ENCODE measurements at places on chromosomes 12 and 14.

DNA sequence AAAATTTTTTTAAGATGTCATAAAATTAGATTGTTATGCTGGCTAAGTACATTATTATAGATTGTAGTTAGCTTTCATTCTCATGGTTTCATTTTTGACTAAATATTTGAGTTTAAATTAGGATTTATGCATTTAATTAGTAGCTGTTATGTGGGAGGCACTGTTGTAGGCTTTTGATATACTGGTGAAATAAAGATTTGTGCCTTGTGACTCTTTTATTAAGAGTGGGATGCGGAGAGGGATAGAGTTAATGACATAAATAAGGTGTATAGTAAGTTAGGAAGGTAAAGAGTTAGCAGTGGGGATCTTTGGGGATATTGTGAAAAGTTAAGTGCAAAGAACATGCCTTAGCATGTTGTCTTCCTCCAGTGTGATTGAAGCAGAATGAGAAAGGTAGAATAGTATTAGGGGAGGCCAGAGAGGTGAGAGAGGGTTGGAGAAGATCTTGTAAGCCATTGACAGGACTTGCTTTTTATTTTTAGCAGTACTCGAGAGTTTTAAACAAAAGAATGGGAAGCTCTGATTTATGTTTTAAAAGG, 8.8 kb downstream of the ARHGAP5 start:
- DNase-seq: no peak

DNA sequence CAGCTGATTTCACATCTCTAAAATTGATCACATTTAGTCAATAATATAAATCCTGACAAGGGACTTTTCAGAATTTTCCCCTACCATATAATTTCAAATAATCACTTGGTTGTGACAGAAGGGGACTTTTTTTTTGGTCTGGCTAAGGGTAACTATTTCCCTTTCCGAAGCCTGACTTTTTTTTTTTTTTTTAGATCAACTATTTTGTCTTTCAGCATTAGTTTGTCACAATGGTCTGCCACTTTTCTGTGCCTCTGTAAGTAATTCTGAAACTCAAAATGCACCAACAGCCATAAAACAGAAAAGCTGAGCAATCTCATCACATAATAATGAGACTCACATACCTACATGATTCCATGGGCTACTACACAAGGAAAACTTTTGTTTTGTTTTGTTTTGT, 266.4 kb downstream of the SSPN start:
- no peak for DNase-seq

DNA sequence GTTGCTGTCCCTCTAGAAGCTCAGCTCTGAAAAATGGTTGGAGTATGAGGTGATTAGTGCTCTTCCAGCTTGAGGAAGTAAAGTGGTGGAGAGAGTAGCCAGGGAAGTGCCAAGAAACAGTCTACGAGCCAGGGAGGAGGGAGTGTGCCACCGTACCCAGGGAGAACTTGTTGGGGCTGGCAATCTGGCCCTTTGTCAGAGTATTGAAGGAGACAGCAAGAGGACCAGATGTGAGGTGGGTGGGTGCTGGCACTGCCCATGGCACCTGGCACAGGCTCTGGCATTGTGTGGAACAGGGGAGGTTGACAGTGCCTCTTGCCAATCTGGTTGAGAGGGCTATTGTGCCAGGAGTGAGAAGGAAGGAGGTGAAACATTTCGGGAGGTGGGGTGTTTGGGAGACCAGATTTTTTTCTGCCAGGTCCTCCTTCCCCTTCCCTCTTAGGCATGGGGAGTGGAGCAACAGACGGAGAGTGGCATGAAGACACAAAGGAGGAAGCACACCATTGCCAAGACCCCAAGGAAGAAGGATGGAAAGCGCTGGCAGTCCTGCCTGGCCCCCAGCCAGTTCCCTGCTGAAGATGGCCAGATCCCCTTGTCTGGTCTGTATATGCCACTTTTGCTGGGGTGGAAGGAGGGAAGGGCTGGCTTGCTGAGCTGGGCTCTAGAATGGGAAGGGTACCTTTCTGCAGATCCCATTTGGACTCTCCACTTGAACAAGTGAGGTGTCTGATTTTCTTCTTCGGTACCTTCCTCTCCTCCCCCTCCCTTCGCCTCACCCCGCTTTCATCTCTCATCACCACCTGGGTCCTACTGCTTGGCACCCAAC, 37.5 kb downstream of the ZFHX2 start:
- DNase-seq: no peak

- no peak for DNase-seq
These were observed 4.7 kb upstream of the PCED1B start for GRCh38 chr12:47074757-47075156.

DNA sequence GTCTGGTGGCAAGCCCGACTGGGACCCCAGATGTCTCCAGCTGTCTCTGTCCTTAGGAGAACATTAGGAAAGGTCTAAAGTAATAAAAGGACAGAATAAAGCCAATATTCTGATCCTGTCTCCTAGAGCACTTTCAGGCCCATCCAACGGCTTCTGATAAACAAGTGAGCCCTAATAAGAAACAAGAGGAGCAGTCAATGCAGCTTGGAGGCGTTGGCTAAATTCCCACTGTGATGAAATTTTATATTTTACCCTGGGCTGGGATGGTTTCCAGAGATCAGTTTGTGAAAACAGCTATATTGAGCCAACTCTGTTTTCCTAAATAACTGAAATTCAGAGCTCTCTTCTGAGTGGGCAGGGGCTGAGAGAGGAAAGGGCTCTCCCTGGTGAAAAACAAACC, 55.5 kb upstream of the SRRM4 start:
- DNase-seq: no peak

- DNase-seq: no peak
These were observed 685 bp downstream of the VAMP1 start for GRCh38 chr12:6469609-6470374.

DNA sequence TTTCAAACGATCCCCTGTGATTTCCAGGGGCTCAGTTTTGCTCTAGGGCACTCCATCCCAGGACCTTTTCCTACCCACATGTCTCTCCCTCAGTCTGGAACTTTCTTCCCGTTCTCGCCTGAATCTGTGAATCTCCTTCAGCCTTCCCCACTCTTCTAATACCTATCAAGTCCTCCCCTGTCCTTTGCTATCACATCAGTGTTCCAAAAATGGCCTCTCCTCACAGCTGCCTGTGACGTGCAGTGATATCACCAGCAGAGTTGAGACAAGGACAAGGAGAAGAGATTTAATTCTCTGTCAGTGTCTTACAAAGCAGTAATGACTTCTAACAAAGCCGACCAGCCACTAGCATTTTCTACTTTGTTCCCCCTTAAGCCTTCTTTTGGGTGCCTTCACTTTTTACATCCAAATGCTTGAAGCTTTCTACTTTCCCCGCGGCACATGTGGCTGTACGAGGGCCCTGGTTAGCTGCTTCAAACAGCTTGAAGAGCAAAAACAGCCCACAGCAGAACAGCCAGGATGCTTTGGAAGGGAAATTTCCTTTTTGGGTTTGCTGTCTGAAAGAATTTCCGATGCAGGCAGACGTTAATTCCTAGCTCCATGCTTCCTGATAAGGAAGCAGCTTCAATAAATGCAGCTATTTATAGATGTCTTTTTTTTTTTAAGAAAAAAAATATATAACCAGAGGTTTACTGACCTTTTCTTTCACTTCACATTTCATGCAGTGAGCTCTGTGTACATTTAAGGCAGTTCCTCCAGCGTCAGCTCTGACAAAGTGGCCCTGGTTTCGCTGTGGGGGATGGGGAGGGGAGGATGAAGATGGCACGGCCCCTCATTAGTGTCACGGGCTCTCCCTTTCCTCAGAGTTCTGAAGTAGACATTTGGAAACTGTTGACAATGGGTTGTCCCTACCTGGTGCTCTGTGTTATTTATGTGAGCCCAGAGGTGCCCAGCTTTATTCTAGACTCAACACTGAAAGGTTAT, 109.3 kb downstream of the ETV6 start:
- DNase-seq: no peak

DNA sequence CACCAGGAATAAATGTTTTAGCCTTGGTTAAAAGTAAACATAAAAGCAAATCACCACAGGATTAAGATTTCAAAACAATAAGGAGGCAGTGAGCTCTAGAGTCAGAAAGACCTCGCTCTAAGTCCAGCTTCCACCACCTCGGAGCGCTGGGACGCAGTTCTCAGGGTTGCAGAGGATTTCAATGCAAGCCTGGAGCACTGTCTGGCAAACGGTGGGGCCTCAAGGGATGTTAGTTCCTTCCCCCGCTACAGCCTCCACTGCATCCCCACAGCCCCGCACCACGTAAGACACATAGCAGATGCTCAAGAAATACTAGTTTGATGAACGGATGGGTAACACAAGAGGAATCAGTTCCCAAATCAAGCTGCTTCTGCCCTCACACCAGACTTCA, 39.3 kb upstream of the TMCC3 start:
- no peak for DNase-seq

DNA sequence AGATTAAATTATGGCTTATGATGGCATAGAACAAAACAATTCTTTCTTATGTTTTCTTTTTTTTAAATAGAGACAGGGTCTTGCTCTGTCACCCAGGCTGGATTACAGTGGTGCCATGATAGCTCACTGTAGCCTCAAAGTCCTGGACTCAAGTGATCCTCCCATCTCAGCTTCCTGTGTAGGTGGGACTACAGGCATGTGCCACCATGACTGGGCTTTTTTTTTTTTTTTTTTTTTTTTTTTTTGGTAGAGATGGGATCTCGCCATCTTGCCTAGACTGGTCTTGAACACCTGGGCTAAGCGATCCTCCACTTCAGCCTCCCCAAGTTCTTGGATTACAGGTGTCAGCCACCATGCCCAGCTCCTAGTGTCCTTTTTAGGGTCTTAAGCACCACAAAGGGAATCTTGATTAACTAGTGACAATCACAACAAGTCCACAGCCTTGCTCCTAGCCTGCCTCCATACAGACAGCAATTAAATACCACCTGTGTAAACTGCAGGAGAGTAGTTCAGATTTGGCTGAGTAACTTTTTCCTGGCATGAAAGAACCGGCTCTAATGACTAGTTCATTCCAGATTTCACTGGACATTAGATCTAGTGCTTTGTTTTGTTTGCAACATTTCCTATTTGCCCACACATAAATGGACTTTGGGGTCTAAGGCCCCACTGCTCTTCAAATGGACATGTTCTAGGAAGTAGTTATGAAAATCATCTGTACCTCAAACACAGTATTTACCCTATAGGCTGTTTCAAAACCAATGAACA, 61.6 kb downstream of the SH2B3 start:
- DNase-seq: no peak

GRCh38 chr12:108670066-108670631, 36.5 kb upstream of the SELPLG start:
- DNase-seq: no peak

DNA sequence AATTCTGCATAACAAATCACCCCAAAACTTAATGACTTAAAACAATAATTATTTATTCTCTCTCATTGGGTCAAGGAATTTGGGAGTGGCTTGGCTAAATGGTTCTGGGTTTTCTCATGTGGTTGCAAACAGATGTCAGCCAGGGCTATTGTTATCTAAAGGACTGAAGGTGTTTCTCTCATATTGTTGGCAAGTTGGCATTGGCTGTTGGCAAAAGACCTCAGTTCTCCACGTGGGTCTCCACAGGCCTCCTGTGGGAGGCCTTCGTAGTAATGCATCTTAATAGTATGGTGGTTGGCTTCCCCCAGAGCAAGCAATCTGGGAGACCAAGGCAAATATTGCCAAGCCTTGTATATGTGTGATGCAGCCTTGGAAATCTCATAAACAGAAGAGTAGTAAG, 14.4 kb downstream of the GALNT16 start:
- DNase-seq: no peak

DNA sequence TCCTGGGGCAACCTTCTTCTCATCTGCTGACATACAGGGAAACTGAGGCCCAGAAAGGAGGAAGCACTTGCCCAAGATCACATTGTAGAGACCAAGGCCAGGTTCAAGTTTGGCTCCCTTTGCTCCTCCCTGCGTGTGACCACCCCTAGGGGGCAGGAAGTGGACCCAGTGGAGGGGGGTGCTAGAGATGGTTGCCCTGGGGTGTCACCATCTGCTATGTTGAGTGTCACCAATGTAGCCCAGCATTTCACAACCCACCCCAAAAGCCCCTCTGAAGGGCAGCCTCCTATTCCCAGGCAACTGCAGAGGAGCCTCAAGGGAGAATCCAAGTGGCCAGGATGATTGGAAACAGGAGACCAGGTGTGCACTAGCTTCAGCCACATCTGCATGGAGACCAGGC, 12.0 kb upstream of the RBM19 start:
- no peak for DNase-seq

- DNase-seq: no peak
These were observed 533.3 kb upstream of the MIS18BP1 start for GRCh38 chr14:45786266-45786665.

- DNase-seq: no peak
These were observed 217.8 kb upstream of the BMP4 start for GRCh38 chr14:54174457-54174856.

- DNase-seq: no peak
These were observed 85.6 kb downstream of the OTOGL start for GRCh38 chr12:80184926-80185325.

GRCh38 chr12:92021666-92022035, 124.0 kb downstream of the BTG1 start:
- no peak for DNase-seq

GRCh38 chr14:93163564-93163963, 21.1 kb downstream of the MOAP1 start:
- DNase-seq: no peak

- no peak for DNase-seq
These were observed 19.2 kb downstream of the ITPR2 start for GRCh38 chr12:26813812-26814211.

GRCh38 chr14:104049576-104050240, 35.8 kb upstream of the ASPG start:
- DNase-seq: no peak

DNA sequence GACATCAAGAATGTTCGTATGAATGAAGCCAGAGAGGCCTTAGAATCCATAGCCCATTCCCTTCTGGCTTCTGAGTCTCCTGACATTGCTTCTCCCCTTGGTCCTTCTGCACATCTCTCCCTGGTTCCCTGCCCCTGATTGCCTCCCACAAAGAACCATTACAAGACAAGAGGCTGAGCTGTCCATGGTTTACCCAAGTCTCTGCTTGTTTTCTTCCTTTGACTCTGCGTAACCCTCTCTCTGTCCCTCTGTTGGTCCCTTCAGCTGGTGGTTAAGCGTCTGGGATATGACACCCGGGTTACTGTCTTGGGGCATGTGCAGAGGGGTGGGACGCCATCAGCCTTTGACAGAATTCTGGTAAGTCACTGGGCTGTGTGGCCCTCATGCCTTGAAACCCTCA, 15.9 kb downstream of the PFKM start:
- DNase-seq: no peak
